B cell (primary cell): ENCODE measurements at places on chromosomes 5 and 9. TPM values are rescaled to one million over a fixed set of nuclear protein-coding genes. Genes with fewer than 3 reads are reported as not detected.
A peak's percentile ranks its signal among the peaks of the same experiment; 100 is the strongest.

- H3K27ac ChIP-seq: no peak overlapping the region
- no peak for DNase-seq
- H3K4me3 ChIP-seq: no peak overlapping the region
- peaks cover 5% of the 10 kb centered on the region for H3K27me3 ChIP-seq
- no peaks in the 10 kb centered on the region for H3K4me1 ChIP-seq
Observed at GRCh38 chr9:115596021-115596745, 478.2 kb upstream of the TNC start.

- no peak overlapping the region for H3K4me3 ChIP-seq
- H3K36me3 ChIP-seq: no peaks in the 10 kb centered on the region
- H3K4me1 ChIP-seq: no peaks in the 10 kb centered on the region
- no peak for DNase-seq
- H3K27me3 ChIP-seq: no peaks in the 10 kb centered on the region
- H3K27ac ChIP-seq: no peak overlapping the region
Observed at GRCh38 chr5:169181814-169182213, 119.1 kb downstream of the SLIT3 start.

- H3K4me1 ChIP-seq: no peaks in the 10 kb centered on the region
- no peak overlapping the region for H3K27ac ChIP-seq
- no peak for DNase-seq
- no peaks in the 10 kb centered on the region for H3K27me3 ChIP-seq
- H3K4me3 ChIP-seq: no peak overlapping the region
- H3K36me3 ChIP-seq: no peaks in the 10 kb centered on the region
Observed at GRCh38 chr5:13478831-13479465, 465.5 kb downstream of the DNAH5 start.

DNA sequence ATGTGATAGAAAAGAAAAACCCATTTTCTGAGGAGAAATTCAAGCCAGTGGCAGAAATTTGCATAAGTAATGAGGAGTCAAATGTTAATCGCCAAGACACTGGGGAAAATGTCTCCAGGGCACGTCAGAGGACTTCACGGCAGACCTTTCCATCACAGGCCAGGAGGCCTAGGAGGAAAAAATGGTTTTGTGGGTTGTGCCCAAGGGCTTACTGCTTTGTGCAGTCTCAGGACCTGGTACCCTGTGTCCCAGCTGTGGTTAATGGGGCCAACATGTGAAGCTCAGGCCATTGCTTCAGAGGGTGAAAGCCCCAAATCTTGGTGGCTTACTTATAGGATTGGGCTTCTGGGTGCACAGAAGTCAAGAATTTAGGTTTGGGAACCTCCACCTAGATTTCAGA lies 54.8 kb upstream of the ADAMTS2 start:
- no peak for DNase-seq
- no peaks in the 10 kb centered on the region for H3K27me3 ChIP-seq
- H3K4me1 ChIP-seq: no peaks in the 10 kb centered on the region

- no peaks in the 10 kb centered on the region for H3K27me3 ChIP-seq
- no peak overlapping the region for H3K4me3 ChIP-seq
Observed at GRCh38 chr5:143685246-143685815, 126.6 kb upstream of the HMHB1 start.

DNA sequence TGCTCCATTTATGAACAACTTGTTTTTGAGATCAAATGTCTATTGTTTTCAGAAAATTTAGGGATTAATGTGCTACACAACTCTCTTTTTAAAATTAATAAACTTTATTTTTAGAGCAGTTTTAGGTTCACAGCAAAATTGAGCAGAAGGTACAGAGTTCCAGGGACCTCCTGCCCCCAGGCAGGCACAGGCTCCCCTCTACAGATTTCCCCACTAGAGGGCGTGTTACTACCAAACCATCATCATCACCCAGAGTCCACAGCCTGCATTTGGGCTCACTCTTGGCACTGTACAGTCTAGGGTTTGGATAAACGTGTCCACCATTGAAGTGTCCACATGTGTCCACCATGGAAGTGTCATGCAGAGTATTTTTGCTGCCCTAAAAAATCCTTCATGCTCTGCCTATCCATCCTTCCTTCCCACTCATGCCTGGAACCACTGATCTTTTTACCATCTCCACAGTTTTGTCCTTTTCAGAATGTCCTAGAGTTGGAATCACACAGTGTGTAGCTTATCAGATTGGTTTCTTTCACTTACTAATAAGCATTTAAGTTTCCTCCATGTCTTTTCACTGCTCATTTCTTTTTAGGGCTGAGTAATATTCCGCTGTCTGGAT lies 61.7 kb downstream of the MRPL36 start:
- peak; percentile 36 for DNase-seq
- H3K27ac ChIP-seq: no peak overlapping the region
- H3K36me3 ChIP-seq: no peaks in the 10 kb centered on the region
- no peaks in the 10 kb centered on the region for H3K4me1 ChIP-seq

DNA sequence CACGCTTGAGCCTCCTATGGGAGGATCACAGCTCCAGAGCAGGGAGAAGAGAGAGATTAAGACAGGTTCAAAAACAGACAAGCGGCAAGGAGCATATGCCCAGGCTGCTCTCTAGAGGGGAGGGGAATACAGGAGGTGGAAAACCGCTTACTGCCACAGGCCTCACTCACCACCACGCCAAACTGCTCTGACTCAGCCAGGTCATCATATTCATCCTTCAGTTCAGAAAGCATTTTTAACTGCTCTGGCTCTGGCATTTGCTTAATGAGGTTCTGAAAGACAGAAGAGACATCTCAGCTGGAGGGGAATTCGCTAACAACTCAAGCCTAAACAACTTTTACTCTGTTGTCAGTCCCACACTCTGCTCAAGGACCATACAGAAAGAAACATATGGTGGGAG lies 40.1 kb downstream of the PCDHGC5 start:
- H3K4me3 ChIP-seq: no peak overlapping the region
- no peak for DNase-seq
- H3K27ac ChIP-seq: no peak overlapping the region

DNA sequence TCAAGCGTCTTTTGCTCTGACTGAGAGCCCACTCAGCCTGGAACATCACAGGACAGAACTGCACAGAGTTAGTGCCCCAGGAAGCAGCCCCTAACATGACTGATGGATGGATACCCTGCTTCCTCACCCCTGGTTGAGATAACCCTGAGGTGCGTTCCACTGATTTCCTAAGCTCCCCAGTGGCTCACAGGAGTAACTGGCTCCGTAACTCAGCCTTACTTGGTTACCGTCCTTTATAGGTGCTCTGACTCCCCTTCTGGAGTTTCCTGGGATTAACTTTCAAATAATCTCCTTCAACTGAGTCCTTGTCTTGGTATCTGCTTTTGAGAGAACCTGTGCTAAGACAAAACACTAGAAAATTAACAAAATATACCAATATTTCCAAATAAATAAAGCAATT lies 449.5 kb downstream of the AGTPBP1 start:
- no peak overlapping the region for H3K27ac ChIP-seq
- DNase-seq: no peak
- no peaks in the 10 kb centered on the region for H3K27me3 ChIP-seq
- H3K36me3 ChIP-seq: no peaks in the 10 kb centered on the region

DNA sequence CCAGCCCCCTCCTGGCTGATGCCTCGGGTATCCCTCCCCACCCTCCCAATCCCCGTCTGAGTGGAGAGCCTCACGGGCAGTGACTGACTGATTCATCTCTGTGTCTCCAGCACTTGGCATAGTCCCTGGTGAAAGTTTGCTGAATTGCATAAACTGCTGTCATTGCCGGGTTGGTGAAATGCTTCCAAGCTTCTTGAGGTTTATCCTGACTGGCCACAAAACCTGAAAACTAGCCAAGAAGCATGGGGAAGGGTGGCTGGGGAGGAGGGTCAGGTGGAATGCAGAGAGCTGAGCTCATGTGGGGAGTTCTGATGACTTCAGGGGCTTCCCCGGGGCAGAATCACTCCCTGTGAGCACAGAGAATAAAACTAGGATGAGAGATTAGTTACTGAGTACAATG lies 56.9 kb upstream of the GGTA1 start:
- no peaks in the 10 kb centered on the region for H3K36me3 ChIP-seq
- H3K4me3 ChIP-seq: no peak overlapping the region
- H3K4me1 ChIP-seq: peaks cover 40% of the 10 kb centered on the region
- no peak overlapping the region for H3K27ac ChIP-seq
- H3K27me3 ChIP-seq: no peaks in the 10 kb centered on the region

DNA sequence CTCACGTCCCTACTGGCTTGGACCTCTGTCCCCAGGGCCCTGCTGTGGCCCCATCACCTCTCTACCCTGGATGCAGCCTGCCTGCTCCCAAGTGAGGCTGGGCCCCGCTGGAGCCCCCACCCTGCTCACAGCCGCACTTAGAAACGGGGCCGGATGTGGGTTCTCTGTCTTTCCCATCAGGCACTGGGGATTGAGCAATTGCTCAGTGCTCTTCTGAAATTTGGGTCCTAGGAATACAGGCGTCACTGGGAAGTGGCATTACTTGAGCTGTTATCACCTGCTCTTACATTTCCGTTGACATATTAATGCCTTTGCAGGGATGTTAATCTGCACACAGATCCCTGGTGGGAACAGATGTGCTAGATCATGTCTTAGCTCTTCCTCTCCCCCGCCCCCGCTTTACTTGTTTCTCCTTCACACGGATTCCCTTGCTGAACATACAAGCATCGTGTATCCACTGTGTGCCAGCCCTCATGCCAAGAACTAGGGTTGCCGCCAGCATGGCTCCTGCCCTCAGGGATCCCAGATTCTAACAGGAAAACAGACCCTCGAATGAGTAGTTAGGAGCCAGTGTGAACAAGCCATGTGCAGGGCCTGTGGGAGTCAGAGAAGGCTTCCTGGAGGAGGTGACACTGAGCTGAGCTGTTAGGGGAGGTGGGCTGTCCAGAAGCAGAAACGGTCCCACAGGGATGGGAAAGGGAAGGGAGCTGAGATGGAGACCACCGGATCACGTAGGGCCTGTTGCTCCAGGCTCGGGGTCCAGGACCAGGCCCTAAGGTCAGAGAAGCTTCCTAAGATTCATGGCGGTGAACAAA lies 65.1 kb downstream of the NEK6 start:
- H3K4me1 ChIP-seq: peaks cover 27% of the 10 kb centered on the region
- no peaks in the 10 kb centered on the region for H3K36me3 ChIP-seq
- H3K27me3 ChIP-seq: no peaks in the 10 kb centered on the region

- H3K4me1 ChIP-seq: no peaks in the 10 kb centered on the region
- H3K27me3 ChIP-seq: no peaks in the 10 kb centered on the region
- no peaks in the 10 kb centered on the region for H3K36me3 ChIP-seq
- H3K4me3 ChIP-seq: no peak overlapping the region
- H3K27ac ChIP-seq: no peak overlapping the region
- no peak for DNase-seq
Observed at GRCh38 chr9:16954040-16954439, 83.6 kb upstream of the BNC2 start.

The PCDHA9 gene
- not detected in 2 replicates for polyA plus RNA-seq

DNA sequence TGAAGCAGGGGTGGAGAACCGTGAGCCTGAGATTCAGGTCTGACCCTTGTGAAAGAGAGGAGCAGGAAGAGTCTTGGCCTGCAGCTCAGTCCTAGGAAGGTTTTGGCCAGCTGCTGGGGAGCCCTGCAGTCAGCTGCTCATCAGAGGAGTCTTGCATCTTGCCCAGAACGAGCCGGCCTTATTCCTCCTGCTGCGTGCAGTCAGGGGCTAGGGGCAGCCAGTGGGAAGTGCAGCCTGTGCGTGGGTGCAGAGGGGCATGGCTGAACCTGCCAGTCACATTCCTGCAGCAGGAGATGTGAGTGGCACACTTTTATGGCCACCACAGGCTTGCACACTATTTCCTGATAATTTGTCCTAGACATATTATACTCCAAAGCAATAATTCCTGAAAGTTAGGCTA lies 278.7 kb downstream of the NPR3 start:
- no peaks in the 10 kb centered on the region for H3K27me3 ChIP-seq
- H3K36me3 ChIP-seq: no peaks in the 10 kb centered on the region
- no peak overlapping the region for H3K4me3 ChIP-seq
- H3K27ac ChIP-seq: no peak overlapping the region
- no peak for DNase-seq

The PCDHB8 gene
- not detected in 2 replicates for polyA plus RNA-seq

- DNase-seq: no peak
- H3K27me3 ChIP-seq: no peaks in the 10 kb centered on the region
- H3K36me3 ChIP-seq: no peaks in the 10 kb centered on the region
- peaks cover 71% of the 10 kb centered on the region for H3K4me1 ChIP-seq
- no peak overlapping the region for H3K4me3 ChIP-seq
Observed at GRCh38 chr5:171975877-171976667, 30.4 kb downstream of the FBXW11 start.

The FAM78A gene
- 49.0 and 58.3 TPM in 2 replicates for polyA plus RNA-seq

GRCh38 chr9:82783045-82783444 lies 279.9 kb downstream of the RASEF start:
- no peak for DNase-seq
- H3K36me3 ChIP-seq: no peaks in the 10 kb centered on the region
- H3K4me3 ChIP-seq: no peak overlapping the region
- H3K4me1 ChIP-seq: no peaks in the 10 kb centered on the region
- no peak overlapping the region for H3K27ac ChIP-seq

The DBH gene
- polyA plus RNA-seq: not detected in 2 replicates

The TAF11L5 gene
- not detected in 2 replicates for polyA plus RNA-seq

DNA sequence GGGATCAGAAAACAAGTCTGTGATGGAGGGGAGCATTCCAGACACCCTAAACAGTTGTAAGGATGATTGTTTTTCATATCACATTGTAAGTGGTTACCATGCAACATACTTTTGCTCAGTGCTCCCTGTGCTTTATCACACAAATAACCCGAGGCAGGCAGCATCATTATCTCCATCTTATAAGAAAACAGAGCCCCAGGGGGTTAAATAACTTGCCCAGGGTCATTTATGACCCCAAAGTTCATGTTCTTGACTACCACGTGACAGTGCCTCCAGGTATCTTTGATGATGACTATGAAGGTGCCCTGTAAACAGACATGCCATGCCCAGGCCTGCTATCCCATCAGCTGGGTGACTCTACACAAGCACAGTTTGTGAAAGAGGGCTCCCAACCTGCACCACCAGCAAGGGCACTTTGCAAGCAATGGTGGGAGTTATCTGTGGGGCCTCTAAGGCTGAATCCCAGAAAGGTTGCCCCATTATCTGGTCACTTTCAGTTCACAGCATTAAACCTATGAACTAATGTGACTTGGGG lies 9.5 kb downstream of the GNPDA1 start:
- H3K27me3 ChIP-seq: no peaks in the 10 kb centered on the region
- H3K36me3 ChIP-seq: peaks cover 36% of the 10 kb centered on the region
- H3K4me1 ChIP-seq: no peaks in the 10 kb centered on the region
- no peak overlapping the region for H3K4me3 ChIP-seq
- DNase-seq: no peak
- no peak overlapping the region for H3K27ac ChIP-seq

DNA sequence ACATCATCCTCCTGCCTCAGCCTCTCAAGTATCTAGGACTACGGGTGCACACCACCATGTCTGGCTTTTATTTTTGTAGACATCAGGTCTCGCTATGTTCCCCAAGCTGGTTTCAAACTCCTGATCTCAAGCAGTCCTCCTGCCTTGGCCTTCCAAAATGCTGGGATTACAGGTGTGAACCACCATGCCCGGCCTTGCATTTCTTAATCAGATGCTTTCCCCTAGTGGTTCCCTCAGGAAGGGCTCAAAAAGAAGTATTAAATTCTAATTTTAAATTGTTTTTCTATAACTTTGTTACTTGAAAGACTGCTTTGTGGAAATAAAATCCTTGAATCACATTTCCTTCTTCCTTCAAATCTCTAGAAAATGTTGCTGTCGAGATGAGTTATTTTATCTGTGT lies 79.5 kb upstream of the ROR2 start:
- no peak overlapping the region for H3K4me3 ChIP-seq
- H3K27me3 ChIP-seq: no peaks in the 10 kb centered on the region
- no peak overlapping the region for H3K27ac ChIP-seq
- DNase-seq: no peak
- H3K36me3 ChIP-seq: peaks cover 21% of the 10 kb centered on the region

- no peaks in the 10 kb centered on the region for H3K36me3 ChIP-seq
- peak; percentile 81 for DNase-seq
- no peak overlapping the region for H3K4me3 ChIP-seq
- H3K4me1 ChIP-seq: peaks cover 79% of the 10 kb centered on the region
- no peaks in the 10 kb centered on the region for H3K27me3 ChIP-seq
- peak overlapping the region; percentile 79 for H3K27ac ChIP-seq
Observed at GRCh38 chr9:37293664-37294524, 128.6 kb upstream of the GRHPR start.
